Muscle of back (tissue), 13 donors: ENCODE measurements at places on chromosomes 11 and 22. TPM values are rescaled to one million over a fixed set of nuclear protein-coding genes. Genes with fewer than 3 reads are reported as not detected.

PKP3 gene
- polyA plus RNA-seq, result 0.14 TPM

WBP2NL gene
- polyA plus RNA-seq, result 1.8 TPM

- DNase-seq, result no peak
Measured at GRCh38 chr11:56637500-56637899, 4.7 kb downstream of the OR5AP2 start.

- peak; percentile 65 for DNase-seq
Measured at GRCh38 chr11:73323464-73323863, 15.4 kb downstream of the ARHGEF17 start.

DNA sequence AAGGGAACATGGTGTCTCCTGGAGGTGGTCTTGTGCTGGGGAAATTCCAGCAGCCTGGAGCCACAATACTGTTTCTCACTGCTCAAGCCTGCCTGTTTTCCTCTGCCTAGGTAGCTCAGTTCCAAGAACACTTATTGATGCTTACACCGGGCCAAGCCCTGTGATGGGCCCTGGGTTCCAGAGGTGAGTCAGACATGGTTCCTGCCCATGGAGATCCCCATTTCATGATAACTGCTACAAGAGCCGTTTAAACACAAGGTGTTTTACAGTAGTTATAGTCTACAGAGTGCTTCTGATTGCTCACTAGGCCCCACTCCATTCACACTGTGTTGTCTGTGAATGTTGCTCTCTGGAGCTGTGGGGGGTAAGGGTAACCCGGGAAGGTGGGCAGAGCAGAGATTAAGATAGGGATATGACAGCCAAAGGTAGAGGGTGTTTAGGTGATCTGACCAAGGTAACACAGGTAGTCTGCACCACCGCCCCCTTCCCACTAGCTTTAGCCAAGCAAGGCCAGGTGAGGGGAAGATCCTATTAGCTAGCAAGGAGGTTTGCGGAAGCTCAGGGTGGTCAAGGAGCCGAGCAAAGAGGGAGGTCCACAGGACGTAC lies 696 bp upstream of the MICAL2 start:
- DNase-seq, result no peak

DNA sequence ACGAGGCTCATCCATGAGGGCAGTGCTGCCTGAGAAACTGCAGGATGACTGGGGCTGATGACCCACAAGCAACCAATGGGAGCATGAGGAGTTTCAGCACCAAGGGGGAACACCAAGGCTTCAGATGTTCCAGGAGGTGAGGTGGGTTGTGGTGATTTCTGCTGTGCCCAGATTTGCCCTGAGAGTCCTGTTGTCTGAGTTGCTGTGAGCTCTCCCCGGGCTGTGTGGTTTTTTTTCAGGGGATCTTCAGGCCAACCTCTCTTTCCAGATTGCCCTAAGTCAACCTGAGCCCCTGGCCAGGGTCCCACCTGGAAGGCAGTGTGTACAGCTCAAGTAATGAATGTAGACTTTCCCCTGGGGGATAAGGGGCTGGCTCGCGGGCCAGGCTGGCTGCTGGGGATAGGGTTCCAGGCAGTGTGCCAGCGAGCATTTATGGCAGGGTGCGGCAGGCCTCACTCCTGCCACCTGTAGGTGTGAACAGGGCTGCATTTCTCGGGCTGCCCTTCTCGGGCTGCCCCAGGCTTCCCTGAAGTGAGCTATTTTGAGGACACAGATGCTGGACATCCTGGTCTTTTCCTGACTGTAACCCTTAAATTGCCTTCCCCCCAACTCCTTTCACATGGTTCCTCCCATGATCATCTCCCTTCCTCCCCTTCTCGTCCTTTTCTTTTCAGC lies 9.8 kb downstream of the SLC22A6 start:
- DNase-seq, result peak; percentile 26

DNA sequence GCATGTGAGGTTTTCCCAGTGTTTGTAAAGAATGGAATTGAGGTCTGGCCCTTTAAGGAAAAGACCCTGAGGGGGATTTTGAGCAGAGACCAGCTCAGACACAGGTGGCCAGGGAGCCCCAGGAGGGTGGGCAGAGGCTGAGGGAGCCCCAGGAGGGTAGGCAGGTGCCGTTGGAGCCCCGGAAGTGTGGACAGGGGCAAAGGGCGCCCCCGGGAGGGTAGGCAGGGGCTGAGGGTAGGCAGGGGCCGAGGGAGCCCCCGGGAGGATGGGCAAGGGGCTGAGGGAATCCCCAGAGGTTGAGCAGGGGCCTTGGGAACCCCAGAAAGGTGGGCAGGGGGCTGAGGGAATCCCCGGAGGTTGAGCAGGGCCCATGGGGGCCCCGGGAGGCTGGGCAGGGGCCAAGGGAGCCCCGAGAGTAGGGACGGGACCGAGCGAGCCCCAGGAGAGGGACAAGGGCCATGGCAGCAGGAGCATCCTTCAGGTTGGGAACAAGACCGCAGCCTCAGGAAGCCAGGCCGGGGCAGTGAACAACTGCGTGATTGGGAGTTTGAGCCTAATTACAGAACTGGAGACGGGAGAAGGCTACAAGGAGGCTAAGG lies 292.0 kb downstream of the BRD1 start:
- no peak for DNase-seq
